ENCODE measurements at places on chromosomes 11 and 22.
A peak's percentile ranks its signal among the peaks of the same experiment; 100 is the strongest.

- DNase-seq: no peak
Observed at GRCh38 chr11:36874291-36874690, 276.3 kb upstream of the RAG2 start.

DNA sequence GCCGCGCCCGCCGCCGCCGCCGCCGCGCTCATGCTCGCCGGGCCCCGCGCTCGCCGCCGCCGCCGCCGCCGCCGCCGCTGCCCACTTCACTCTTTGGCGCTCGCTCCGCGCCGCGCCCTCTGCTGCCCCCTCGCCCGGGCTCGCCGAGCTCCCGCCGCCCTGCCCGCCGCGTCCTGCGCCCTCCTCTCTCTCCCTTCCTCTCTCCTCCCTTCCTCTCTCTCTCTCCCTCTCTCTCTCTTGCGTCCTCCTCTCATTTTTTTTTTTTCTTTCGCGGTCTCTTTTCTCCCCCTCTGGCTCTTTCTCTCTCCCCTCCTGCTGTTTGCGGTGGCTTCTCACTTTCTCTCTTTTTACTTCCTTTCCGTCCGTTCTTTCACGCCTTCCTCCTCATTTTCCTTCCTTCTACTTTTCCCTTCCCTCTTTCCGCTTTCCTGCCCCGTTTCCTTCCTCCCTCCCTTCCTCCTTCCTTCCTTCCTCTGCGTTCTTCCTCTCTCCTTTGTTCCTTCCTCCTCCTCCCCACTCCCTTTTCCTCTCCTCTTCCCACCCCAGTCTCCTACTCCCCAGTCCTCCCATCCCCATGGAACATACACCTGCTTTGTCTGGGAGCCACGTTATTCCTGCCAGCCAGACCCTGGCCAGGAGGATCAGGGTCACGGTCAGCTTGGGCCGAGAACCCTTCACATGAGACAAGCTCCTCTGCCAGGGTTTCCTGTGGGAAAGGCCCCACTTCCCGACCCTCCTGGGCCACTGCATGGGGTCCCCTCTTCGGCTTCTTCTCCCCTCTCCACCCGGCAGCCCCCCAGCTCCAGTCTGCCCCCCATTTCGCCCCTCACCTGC, 19.3 kb upstream of the SHISAL1 start:
- DNase-seq: peak; percentile 73

DNA sequence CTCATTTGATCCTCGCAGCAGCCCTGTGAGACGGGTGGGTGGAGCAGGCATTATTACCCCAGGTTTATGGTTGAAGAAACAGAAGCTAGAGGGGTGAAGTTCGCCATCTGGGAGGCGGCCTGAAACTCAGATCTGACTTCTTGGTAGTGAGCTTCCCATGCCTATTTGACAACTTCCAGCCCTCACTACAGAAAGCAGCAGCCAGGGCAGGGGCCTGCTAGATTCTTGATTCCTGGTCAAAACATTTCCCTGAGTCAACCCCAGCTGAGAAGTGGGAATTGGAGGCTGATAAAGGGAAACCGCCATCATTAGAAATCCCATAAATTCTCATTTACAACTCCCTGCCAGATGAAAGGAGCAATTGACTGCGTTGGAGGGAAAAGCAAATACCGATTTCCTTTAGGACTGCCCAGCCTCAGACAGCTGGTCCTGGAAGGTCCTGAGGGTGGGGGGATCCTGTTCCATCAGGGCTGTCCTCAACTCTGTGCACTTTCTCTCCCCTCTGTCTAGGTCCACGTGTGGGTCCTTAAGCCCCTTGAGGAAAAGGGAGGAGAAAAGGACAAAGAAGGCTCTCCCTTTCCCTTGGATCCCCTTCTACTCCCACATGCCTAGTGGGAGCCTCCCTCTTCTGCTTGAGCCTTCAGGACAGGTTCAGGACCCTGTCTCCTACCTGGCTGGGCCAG, 10.2 kb upstream of the NECTIN1 start:
- no peak for DNase-seq

DNA sequence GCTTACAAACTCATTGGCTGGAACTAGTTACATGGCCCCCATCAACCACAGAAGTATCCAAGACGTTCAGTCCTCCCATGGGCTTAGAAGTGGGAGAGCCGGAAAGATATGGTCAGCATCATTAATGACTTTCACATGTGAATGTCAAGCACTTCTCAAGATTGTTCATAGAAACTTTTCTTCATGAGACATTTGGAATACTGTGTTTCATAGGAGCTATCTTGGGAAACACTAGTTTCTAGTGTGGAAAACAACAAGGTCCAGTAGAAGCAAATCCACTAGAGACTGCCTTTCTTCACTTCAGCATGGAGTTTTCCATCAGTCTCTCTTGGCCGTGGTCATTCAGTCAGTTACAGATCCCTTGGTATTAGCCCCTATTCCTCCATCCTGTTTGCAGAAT, 160.9 kb downstream of the C11orf91 start:
- no peak for DNase-seq

DNA sequence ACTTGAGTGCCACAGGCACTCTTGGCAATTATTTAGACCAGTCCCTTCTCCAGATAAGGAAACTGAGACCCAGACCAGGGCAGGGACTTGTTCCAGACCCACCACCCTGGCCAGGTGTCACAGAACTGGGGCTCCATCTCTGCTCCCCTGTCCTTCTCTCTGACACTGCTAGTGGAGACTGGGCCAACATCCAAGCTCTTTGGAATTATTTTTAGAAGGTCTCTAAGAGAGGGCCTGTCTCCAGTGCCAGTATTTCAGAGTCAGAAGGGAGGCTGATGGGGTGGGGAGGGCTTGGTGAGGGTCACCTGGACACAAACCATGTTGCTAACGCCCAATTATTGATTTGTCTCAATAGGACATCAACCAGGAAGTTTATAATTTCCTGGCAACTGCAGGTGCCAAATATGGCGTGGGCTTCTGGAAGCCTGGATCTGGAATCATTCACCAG, 32.7 kb downstream of the POLR3H start:
- no peak for DNase-seq

GRCh38 chr11:65588199-65589054, 7.2 kb downstream of the KCNK7 start:
- DNase-seq: peak; percentile 64

DNA sequence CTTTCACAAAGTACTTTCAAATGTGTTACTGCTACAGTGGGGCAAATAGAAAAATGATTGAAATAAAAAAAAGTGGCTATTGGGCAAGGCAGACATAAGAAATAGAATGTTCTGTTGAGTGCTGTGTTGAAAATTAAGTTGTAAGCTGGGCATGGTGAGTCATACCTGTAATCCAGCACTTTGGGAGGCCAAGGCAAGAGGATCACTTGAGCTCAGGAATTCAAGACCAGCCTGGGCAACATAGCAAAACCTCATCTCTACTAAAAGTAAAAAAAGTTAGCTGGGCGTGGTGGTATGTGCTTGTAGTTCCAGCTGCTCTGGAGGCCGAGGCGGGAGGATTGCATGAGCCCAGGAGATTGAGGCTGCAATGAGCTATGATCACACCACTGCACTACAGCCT, 26.9 kb upstream of the LDHA start:
- no peak for DNase-seq

DNA sequence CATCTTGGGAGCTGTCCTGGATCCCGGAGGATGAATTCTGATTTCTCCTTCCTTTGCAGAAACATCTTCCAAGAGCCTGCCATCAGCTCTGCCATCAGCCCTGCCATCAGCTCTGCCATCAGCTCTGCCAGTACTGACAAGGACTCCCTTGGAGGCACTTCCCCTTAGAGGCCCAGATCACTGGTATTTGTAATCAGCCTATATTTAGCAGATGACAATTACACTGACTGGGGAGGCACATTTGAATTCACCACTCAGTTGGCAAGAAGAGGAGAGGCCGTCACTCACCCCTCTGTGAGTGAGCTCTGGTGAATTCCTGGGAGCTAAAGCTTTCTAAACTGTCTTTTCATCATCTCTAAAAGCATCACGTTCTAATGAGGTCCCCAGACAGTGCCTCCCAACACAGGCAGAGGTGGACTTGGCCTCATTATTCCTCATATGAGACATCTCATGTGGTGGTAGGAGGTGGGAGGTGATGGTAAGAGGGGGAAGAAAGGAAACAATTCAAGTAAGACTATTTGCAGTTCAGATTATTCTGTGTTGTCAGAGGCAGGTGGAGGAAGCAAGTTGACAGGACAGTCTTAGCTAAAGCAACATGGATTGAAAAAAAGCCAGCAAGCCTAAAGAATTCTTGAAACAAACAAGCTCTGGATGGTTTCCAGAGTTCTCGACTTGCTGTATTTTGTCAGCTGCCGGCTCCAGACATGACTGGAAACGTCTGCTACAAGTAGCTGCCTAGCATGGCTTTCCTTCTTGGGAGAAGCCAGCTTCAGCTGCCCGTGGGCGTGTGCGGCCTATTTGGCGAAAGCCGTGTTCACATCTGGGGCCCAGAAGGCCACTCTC, 771.7 kb downstream of the TBC1D22A start:
- no peak for DNase-seq

GRCh38 chr11:18650859-18651557, 16.9 kb upstream of the SPTY2D1 start:
- peak; percentile 31 for DNase-seq

GRCh38 chr22:27370987-27371386, 430.6 kb downstream of the MN1 start:
- DNase-seq: no peak

DNA sequence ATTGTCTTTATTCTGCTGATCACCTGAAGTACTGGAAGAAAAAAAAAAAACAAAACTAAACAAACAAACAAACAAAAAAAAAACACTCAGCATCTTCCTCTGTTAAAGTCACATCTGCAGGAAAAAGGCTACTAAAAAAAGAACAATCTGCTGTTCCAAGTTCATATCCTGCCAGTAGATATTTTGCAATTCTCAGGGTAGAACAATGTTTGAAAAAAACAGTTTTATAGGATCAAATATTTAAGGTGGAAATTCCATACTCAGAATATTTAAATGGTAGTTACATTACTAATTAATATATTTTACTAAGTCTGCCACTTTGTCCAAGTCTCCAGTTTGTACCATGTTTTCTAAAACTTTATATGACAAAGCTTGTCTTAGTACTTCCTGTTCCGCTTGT, 175.2 kb downstream of the SBF2 start:
- no peak for DNase-seq

GRCh38 chr11:14370496-14370895, 11.5 kb upstream of the RRAS2 start:
- DNase-seq: no peak

DNA sequence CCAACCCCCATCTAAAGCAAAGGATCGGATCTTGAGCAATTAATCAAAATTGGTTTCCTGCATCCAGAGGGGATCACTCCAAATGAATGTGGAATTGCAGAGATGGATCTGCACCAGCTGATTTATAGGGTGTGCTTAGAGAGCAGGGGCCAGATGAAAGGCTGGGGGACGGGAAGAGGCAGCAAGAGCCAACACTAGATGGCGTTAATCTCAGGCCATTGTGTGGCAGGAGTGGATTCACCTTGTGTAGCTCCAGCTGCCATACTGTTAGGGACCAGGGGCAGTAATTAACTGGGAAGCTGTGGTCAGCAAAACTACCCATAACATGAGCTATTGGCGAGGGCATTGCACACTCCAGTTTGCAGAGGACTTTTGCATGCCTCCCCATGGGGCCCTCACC, 35.6 kb downstream of the SERPINH1 start:
- peak; percentile 36 for DNase-seq

DNA sequence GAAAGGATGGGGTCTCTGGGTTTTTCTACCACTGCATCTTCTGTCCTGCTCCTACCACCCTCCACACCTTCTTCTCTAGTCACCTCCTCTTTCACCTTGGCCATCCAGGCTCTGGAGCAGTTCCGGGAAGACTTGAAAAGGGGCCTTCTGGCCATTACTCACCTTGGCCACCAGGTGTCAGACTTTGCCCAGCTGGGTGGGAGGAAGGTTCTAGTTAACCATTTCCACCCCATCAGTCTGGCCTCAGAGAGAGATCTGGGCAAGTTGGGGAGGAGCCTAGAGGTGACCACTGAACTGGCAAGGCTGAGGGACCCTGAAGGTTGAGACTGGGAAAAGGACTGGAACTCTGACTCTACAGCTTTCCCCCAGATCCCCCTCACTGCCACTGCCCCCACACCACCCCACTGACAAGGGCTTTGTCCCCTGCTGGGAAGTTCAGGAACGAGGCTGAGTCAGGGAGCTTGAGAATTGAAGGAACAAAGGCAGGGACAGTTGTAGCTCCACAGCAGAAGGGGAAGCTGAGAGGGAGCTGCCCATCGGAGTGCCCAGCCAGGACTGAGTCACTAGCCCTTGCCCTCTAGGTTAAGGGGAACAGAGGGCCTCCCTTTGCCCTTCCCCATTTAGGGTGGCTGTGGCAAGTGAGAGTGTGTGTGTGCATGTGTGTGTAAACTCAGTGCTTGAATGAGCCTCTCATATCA, 3.7 kb upstream of the POLD4 start:
- peak; percentile 91 for DNase-seq

Data from astrocyte of the hippocampus (primary cell).